Suppressor macrophage (primary cell): ENCODE measurements at places on chromosomes 2 and 18.

DNA sequence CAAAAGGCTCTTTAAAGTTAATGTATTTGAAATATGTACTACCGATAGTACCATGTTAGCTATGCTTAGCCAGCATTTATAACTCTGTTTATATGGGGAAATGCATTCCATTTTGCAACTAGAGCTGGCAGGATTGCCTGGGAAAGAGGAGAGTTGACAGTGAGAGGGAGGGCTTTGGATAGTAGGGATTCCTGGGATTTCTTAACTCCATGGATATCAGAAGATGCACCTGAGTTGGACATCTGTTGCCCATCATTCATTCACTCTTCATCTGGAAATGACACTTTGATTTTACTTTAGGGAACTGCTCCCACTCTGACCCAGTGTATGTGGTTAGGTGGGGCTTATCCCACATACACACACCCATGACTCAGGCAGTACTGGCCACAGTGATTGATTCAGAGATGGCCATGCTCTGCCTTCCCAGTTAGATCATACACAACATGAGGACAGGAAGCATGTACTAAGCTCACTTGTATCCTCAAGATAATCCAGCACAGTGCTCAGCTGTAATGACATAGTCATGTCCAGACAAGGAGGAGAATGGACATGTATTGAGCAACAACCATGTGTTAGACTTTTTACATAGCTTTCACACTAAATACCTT, 248.8 kb downstream of the MREG start:
- DNase-seq: peak; percentile 59

- no peak for DNase-seq
These were observed 146.5 kb downstream of the GLI2 start for GRCh38 chr2:120881981-120882788.

GRCh38 chr18:55577812-55578539, 10.0 kb downstream of the TCF4 start:
- DNase-seq: no peak

GRCh38 chr2:172833898-172834297, 98.3 kb downstream of the RAPGEF4 start:
- DNase-seq: no peak

GRCh38 chr2:69190743-69191404, 177.9 kb downstream of the ANTXR1 start:
- DNase-seq: peak; percentile 16

DNA sequence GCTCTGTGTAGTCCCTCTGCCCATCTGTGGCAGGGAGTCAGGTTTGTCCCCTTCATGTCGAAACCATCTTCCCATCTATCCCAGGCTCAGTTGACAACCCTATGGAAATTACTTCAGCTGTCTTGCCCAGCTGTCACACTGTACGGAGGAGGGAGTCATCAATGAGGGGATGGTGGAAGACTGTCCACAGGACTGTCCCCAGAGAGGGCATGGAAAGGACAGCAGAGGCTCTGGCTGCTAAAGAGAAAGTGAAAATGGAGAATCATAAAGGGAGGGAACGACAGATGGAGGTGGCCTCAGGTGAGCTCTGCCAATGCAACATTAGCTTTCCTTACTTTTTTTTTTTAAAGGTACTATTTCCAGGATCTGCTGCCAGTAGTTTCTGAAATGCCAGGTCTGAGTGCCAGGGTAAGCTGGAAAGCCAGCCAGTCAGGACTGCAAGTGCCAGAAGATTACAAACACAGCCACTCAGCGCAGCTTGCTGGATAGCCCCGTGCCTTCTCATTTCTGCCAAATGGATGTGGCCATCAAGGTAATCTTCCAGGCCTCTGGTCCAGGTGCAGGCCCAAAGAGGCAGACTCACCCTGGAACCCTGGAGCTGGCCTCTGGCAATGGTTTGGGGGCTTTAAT, 192.8 kb downstream of the AGPS start:
- DNase-seq: no peak

DNA sequence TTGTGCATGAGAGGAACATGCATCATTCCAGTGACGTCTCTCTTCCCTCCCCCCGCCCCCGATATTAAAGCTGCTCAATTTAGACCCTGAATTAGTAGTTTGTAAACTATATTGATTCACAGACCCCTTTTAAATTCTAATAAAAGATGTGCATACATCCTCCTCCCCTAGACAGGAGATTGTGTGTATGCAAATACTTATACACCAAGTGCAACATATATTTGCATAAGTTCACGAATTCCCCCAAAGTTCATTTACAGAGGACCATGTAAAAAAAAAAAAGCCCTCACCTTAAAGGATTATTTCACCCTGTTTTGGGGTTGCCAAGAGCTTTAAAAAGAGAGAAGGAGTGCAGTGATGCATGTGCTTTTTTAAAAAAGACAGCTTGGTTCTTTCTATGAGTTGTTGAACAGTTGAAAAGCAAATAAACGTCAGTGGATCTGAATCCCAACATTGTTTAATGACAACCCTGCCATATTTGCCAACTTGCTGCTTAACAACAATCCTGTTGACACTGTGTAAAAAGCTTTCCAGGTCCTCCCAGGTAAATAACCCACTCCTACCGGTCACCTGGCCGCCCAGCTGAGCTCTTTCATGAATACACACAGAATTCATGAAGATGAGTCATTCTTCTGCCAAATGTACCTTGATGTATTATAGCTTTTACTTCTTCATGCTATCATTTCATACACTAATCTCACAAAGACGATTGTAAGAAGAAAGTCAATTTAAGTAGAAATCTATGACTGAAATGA, 211.5 kb downstream of the IKZF2 start:
- no peak for DNase-seq

DNA sequence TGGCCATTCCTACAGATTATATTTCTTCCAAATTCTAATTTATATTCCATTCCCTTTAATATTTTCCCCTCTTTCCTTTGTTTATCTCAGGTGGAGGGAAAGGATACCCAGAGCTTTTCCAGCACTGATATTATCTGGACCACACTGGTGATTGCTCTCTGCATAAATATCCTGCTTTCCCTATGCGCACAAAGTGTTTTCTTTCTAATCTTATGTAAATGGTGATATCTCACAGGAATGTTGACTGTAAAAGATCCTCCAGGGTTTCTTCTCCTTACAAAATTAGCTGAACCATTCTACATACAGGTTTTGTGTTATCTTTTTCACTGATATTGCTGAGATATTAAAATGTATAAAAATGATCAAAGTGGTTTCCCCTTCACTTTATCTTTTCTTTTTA, 59.1 kb upstream of the GALNT13 start:
- DNase-seq: no peak

DNA sequence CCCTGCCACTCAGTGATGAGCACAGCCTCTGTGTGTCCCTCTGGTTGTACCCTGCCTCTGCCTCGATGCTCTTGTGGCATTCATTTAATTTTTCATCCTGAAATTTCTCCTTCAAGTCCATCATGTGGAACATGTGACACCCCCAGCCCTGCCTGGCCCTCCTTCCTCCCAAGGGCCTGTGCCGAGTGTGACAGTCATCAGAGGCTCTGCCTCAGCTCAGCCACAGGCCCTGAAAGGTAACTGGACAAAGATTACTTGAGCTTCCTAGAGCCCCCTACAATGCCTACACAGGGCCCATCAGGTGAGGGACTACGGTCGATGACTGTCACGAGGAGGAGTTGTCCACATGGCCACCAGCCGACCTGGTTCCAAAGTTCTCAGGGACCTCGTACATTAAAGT, 75.1 kb downstream of the C1QL2 start:
- DNase-seq: no peak

GRCh38 chr2:216083464-216084281, 2.0 kb downstream of the TMEM169 start:
- no peak for DNase-seq

DNA sequence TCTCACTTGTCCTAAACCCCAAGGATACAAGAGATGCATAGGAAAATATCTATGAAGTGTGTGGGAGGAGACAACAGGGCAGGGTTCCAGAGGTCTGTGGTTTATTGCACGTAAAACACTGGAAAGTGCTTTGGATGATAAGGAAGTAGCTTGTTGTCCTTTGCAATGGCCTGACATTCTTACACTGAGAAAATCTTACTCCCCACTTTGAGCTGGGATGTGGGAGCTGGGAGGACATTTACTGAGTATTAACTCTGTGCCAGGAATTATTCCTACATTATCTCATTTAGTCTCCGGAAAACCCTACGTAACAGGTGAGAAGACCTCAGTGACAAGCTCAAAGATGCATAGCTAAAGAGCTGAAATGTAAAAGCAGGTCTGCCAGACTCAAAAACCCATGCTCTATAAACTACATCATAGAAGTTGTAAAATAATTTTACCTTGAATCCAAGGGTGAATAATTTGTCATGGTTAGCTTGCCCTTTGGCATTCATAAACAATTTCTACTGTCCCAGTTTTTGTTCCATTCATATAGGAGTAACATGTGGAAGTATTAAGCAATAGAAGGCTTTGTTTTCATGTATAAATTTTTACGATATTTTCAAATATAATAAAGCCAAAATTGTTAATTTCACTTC, 9.2 kb upstream of the GALNT3 start:
- no peak for DNase-seq

DNA sequence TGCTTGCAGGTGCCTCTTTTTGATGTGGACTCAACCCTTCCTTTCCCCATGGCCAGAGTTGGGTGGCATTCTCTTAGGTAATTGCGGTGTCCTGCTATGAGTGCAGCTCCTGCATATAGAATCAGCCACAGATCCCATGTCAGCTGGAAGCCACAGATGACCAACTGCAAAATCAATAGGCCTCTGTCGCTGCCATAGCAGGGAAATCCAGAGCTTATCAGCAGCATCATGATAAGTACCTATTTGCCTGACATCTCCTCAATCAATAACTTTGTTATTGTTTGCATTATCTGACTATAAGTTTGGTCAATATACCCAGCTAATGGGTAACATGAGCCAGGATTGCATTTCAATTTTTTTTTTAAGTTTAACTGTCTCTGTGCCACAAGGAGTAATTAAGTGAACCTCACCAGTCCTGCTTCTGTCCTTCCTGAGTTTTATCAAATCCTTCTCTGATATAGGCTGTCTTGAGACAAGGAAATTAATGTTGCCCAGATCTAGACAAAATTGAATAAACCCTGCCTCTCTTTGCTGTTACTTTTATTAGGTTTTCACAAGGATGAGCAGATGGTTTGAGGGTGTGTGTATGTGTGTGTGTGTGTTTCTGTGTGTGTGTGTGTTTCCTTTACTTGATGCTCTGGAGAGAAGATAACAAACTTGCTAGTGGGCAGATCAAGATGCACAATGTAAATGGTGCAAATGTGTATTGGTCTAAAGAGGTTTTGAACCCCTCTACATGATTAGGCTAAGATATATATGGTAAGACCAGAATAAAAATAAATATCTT, 59.6 kb upstream of the CREB1 start:
- DNase-seq: no peak

GRCh38 chr2:104744537-104744936, 109.4 kb upstream of the POU3F3 start:
- no peak for DNase-seq
